Thyroid gland (tissue), 4 donors: ENCODE measurements at places on chromosomes 4 and X. TPM values are rescaled to one million over a fixed set of nuclear protein-coding genes. Genes with fewer than 3 reads are reported as not detected.

FAM53A gene
- 34.9 TPM for total RNA-seq

SPINK2 gene
- total RNA-seq = not detected

ASMT gene
- not detected for total RNA-seq

MAML3 gene
- total RNA-seq = 13.5 TPM

PAK3 gene
- total RNA-seq = 44.5 TPM

CYBB gene
- 8.7 TPM for total RNA-seq

DDX53 gene
- not detected for total RNA-seq

PCDH10 gene
- 0.56 TPM for total RNA-seq

- DNase-seq = no peak
Measured at GRCh38 chr4:127425202-127425845, 207.4 kb upstream of the INTU start.

DNA sequence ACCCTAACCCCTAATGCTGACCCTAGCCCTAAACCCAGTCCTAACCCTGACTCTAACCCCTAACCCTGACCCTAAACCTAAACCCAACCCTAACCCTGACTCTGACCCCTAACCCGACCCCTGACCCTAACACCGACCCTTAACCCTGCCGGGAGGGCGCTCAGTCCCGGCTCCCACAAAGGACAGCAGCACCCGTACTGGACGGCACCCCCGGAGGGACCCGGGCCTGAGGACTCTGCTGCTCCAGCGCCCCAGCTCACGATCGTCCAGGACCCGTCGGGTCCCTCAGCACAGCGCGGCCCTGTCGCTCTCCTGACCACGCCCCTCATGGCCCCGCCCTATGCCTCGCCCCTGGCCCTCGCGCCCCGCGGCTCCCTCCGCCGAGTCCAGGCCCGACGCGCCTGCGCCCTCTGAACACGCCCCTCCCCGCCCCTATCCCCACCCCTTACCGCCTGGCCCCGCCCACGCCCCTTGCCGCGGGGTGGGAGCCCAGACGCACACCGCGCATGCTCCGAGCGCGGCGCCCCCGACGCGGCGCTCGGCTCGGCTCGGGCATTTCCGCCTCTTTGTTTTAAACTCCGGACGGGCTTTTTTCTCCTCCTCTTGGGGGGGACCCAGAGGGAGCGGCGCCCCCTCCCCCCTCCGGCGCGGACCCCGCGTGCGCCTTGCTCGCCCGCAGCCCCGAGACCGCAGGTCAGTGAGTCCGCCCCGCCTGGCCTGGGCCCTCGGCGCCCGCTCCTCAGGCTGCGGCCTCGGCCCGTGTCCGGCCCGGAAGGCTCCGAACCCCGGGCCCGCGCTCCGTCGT is at the start of gene PCGF3:
Gene PCGF3, plus strand, starts transcription at position 555 of the 805 bp plus-strand sequence. CDS start 27,849 bp downstream, outside the sequence.
- DNase-seq = peak; percentile 96

DNA sequence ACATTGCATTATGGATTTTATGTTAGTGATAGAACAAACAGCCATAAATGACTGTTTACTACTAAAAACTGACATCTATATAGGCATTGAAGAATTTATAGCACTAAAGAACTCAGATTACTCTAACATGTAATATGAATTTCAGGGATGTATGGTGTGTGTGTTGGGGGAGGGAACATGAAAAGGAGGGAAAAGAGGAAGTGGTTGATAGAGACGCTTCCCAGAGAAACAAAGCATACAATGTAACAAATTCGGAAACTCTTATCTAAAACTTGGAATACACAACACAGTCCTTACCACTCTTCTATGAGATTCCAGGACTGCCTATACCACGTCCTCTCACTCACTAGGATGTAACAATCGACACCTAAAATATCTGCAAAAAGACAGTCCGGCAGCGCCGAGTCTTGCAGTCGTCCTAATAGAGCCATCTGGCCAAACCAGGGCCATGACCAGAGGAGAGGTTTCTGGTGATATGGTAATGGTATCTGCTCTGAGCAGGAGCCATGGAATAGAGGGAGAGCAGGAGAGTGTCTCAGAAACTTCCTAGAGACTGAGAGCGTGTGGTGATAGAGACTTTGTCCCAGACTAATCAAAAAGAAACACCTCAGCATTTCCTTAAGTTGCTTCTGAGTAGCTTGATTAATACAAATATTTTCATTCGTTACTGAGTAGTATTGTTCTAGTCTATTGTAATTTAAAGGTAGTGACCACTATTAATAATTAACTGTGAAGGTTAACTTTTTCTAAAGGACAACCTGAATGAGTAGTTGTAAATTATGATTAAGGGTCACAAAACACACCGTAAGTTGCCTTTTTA is 251.9 kb upstream of the ETNPPL start:
- DNase-seq = no peak

DNA sequence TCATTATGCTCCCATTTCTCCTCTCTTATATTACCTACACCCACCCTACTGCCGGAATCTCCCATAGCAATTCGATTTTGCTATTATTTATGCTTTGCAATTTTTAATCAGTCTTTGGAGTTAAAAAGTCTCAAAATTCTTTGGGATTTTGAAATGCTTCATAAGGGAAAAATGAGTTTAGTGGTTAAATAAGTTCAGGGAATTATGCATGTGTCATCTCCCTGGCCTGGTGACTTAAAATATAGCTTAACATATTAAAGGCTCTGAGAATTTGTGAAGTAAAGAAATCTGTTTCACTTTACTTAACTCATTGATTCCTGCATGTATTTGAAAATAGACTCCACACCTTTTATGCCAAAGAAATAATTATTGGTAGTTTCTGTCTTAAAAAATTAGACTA is 185.1 kb upstream of the DIPK2B start:
- no peak for DNase-seq

GRCh38 chr4:39232100-39232499 is 49.8 kb downstream of the WDR19 start:
- DNase-seq = no peak

GRCh38 chr4:143302536-143302935 is 34.1 kb upstream of the GAB1 start:
- DNase-seq = no peak

GRCh38 chrX:2628751-2629315 is 62.3 kb upstream of the CD99 start:
- no peak for DNase-seq

DNA sequence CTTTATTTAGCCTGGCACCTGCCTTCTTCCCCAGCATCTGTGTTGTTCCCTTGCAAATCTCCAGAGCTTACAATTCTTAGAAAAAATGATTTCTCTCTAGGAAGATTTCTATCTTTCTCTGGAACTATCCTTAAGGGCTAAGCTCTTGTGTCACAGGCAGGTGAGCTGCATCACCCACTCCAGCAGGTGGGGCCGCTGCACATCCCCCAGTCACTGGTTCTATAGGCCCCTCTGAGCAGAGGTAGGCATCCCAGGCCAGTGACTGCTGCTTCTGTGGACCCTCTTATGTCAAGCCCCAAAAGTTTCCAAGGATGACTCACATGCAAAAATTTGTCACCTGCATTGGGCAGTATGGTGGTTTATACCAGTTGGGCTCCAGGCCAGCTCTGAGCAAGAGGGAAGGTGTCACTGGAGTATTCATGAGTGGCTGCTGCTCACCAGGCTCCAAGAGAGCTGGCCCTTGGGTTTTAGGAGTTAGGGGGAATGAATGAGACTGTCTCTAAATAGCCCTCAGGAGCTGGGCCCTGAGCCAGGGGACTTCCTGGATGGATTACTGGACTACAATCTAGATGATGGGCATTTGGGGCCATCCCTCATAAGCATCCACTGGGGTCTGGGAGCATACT is 208.1 kb upstream of the EOLA2 start:
- no peak for DNase-seq

DNA sequence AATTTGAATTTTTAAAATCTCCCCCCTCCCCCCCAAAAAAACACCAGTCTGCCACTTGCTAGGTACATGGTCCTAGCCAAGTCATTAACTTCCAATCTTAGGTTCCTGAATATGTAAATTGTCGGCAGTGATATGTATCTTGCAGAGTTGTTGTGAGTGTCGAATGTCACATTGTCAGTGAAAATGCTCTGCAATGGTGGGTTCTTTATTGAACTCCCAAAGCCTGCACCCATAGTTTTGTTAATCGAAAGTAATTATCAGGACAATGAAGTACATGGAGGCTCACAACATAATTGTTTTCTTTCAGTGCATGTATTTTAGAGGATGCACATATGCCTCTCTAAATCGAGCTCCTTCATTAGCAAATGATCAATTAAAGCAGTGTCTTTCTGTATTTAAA is 185.6 kb upstream of the S100G start:
- no peak for DNase-seq

- DNase-seq = no peak
Measured at GRCh38 chr4:23006756-23007155, 314.0 kb downstream of the GBA3 start.

GRCh38 chr4:117660668-117661067 is 373.6 kb upstream of the NDST3 start:
- DNase-seq = no peak

DNA sequence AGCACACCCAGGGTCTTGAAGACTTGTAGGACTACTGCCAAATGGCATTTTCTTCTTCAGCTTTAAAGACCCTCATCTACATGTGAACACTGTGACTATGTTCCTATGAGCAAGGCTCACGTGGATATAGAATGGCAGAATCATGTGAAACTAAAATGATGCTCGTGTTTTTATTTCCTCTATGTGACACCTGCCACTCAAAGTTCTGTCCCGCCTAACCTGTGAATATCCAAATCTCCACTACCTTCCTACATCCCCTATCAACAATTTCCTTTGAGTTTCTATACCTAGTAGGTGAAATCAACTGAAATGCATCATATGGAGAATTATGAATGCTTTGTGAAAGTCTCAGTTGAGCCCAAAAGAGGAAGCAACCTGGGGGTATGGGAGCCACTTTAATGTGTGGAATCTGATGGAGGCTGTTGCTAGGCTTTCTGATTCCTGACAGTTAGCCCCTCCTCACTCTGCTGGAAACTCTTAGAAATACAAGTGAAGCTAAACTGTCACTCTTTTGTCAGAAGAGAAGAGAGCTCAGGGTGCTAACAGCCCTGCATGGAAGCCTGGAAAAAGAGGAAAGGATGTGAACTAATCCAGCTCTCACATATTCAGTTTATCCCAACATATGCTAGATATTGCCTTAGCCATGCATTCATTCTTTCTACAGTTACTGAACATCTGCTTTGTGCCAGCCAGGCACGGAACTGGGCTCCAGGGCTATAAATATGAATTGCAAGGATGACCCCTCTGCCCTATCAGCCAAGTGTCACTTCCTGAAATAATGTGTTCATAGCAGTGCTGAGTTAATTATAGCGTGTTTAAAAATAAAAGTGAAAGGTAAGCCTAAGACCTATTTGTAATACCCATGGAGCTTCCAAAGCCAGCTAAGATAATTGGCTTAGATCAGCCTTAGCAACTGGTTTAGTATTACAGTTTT is 11.0 kb downstream of the LHFPL1 start:
- no peak for DNase-seq

DNA sequence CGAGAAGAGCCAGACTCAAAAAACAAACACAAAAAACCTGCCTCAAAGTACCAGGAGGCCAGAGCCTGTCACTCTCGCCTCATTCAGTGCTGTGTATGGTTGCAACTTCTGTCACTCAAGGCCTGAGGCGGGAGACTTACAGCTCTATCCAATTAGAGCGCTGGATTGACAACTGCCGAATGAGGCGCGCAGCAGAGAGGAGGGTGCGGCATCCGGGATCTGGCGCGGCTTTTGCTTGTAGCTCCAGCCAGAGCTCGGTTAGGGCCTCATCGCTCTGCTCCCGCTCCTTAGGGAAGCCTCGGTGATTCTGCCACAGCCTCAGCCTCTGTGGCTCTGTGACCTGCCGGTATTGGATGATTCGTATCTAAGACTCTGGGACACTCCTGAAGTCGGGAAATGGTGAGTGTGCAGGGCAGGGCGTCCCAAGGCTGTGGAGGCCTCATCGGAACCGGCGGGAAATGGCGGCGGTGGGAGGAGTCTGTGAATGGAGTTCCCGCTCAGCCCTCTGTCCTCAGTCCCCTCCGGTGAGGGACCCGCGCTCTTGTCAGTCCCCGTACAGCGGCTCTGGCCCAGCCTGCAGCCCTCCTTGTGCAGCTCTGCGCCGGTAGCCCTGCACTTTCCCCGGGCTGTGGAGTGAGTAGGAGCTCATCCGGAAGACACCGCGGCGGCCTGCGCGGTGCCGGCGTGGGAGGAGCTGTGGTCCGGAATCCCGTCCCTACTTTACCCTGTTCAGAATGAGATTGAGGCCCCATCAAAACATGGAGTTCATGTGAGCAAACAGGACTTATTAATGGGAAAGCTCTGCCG is at the start of gene ZNF718:
Gene ZNF718, plus strand, starts transcription at position 227 of the 807 bp plus-strand sequence. Its CDS starts 170 bp downstream, at position 397.
- peak; percentile 95 for DNase-seq

- no peak for DNase-seq
Measured at GRCh38 chr4:89486042-89486441, 178.4 kb upstream of the GPRIN3 start.

- no peak for DNase-seq
Measured at GRCh38 chr4:100294356-100294755, 104.1 kb upstream of the DDIT4L start.

DNA sequence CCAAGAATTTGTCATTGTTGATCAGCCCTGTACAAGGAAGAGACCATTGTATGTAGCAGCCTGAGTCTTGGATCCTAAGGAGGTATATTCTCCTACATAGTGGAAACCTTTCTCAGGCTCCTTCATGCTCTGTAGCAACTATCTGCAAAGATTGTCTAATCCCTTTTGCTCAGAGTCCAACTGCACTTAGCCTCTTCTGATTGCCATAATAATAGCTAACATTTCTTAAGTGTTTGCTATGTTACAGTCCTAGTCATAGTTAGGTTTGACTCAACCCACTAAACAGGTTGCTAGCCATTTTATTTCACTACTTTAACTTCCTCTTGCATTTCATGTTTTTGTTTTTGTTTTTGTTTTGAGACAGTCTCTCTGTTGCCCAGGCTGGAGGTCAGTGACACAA is 50.8 kb upstream of the SLC16A2 start:
- no peak for DNase-seq

- no peak for DNase-seq
Measured at GRCh38 chr4:76090241-76090691, 15.8 kb downstream of the ART3 start.

GRCh38 chr4:52850406-52851124 is 11.6 kb upstream of the RASL11B start:
- DNase-seq = no peak

GRCh38 chrX:112816908-112817307 is 23.7 kb downstream of the AMOT start:
- DNase-seq = no peak
